ENCODE measurements at places on chromosomes 13 and 19.

GRCh38 chr19:32471095-32471494, 65.5 kb downstream of the DPY19L3 start:
- no peak for DNase-seq

- no peak for DNase-seq
These were observed 860.8 kb upstream of the SLITRK5 start for GRCh38 chr13:86810361-86810760.

DNA sequence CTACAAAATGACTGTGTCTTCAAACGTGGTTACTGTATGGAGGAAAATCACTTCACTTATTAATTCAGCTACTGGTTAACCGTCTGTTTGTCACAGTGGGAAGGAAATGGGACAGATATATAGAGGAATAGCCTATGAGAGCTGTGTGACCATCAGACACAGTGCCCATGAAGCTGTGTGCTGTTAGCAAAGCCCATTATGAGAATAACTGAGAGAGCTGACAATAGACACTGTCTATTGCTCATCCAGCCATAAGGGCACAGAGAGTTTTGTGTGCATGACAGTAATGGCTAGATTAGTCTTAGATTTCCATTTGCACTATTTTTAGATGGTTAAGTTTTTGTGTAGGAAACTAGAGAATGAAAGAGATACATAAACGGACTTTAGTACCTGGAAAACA, 64.1 kb upstream of the POSTN start:
- no peak for DNase-seq

GRCh38 chr19:50387176-50387867, 3.2 kb downstream of the POLD1 start:
- DNase-seq, result peak; percentile 26

DNA sequence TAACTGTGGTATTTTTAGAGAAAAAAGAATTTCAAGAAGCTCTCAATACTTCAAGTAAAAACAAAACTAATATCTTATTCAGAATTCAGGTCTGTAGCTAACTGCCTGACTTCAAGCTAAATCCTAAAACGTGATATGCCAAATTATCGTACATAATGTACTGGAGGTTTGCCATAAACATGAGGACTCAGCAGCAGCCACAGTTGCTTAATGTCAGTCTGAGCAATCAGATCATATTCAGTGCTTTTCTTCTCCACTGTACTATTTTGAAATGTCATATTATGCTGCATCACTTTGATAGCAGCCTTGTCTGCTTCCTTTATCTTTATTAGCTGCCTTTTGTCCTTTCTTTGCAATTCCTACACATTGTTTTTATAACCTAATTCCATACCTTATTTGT, 265.1 kb upstream of the EDNRB start:
- no peak for DNase-seq

DNA sequence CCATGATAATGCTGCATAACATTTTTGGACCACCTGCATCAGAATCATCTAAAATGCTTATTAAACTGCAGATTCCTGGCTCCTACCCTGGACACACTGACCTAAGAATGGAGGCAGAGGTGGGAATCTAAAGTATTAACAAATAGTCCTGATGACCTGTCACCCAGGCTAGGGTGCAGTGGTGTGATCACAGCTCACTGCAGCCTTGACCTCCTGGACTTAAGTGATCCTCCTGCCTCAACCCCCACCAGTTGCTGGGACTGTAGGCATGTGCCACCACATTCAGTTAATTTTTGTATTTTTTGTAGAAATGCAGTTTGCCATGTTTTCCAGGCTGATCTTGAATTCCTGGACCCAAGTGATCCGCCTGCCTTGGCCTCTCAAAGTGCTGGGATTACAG, 43.3 kb downstream of the LMO7 start:
- DNase-seq, result no peak

DNA sequence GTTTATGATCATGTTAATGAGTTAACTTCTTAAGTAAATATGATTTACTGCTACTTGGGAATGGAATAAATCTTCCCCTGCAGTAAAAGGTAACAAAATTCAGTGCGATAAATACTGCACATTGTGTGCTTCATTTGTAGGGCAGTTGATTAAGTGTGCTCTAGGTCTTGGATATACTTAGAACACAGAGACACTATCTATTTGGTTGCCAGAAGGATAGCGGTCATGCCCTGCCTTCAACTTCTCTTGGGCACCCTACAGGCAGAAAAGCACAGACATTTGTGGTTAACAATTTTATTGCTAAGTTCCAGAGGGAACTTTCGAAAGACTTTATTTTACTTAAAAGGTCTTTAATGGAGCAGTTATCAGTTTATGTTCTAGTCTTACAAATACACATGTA, 605.8 kb downstream of the PCDH9 start:
- no peak for DNase-seq

DNA sequence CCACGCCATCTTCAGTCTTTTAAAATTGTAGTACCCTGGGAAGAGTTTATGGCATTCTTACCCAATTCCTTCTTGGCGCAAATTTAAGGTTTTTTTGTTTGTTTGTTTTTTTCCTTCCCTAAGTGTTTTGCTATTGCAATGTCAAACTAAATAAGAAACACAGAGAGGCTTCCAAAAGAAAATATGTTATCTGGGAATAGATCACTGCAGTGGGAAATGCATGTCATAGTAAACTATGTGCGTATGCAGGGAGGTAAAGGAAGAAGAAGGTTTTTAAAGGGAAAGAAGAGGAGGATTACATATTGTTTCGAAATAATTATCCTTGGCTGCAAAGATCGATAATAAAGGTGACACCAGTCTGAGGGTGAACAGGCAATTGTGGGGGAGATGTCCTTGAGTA, 13.2 kb downstream of the CLEC11A start:
- DNase-seq, result no peak

GRCh38 chr19:5134691-5135090, 165.8 kb downstream of the KDM4B start:
- no peak for DNase-seq

- peak; percentile 21 for DNase-seq
These were observed 56.1 kb downstream of the DOCK9 start for GRCh38 chr13:98921786-98922185.

DNA sequence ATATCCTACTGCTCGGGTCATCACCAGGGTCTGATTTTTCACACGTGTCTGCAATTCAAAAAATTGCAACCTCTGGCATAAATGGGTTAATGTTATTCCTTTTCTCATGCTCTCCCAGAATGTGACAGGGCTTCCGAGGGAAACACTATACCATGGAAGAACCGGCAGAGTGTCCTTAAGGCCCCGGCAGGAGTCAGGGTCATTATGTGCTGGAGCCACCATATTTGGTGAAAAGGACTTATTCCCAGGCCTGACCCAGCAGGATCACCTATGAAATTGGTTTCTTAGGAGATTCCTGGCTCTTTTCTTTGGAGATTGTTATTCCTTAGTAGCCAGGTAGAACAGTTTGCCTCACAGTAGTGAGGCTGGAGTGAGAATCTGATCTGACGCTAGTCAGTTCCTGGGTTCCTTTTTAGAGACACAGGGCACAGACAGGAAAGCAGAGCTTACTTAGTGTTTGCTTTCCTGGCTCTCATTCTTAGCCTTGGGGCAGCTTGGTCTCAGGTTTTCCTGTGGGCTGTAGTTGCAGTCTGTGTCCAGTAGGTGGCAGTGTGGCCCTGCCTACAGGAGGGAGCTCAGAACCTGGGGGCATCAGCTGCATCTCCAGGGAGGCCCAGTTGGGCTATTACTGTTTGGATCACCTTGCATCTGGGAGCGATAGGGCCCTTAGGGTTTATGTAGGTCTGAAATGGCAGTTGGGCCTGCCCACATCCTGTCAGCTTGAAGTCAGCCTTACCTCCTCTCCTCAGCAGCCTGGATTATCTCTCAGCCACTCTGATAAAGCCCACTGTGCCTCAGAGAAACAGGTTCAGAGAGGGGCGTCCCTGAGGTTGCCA, 12.4 kb downstream of the SNRNP70 start:
- DNase-seq, result peak; percentile 78

DNA sequence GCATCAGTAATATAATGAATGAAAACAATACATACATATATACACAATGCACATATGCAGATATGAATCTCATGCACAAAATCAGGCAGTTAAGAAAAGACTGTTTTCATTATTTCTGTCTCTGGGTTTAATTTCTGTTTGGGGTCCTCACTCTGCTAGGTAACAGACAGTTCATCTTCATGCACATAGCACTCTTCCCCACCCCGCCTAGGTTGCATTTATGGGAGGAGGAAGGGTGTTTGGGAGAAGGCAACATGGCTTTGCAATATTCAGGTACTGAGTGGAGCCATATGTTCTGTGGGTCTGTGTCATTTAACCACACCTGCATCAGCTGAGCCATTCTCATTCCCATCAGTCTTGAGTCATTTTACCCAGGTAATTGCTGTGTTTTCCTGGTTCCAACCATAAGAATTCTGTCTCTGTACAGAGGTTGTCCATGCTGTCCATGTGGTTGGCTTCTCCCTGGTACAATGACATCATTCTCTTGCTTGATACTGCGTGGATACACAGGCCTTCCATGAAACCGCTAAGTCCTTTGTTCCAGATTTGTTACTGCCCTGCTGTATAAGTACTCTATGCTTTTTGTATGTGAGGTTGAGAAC, 45.3 kb downstream of the RFC3 start:
- no peak for DNase-seq

GRCh38 chr19:50568728-50569698, 778 bp upstream of the LRRC4B start:
- DNase-seq, result no peak

- DNase-seq, result peak; percentile 54
These were observed 19.2 kb upstream of the UQCR11 start for GRCh38 chr19:1624458-1624857.

DNA sequence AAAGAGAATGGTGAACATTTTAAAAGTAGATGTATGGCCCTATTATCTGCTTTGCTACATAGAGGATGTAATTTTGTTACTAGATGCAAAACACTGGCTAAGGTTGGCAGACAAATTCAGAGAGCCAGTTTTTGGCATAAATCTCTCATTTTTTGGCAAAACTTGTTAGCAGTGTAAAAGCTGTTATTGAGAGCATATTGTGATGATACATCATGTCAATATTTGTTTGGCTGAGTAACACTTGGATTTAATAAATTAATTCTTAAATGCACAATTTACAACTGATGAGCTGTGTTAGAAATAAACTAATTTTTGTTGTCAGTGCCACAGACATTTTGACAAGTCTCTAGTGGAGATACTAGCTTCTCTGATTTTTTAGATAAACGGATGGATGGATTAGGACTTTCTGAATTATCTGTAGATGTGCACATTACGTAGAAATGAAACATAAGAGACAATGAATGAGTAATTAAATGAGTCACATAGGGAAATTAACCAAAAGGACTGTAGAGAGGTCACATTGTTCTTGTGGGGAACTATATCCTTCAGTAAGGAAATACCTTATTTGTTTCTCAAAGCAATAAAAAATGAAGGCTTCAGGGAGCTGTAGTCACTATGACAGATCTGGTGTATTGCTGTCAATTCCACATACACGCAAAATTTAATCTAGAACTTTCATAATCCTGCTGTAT, 17.4 kb downstream of the UFM1 start:
- DNase-seq, result no peak

DNA sequence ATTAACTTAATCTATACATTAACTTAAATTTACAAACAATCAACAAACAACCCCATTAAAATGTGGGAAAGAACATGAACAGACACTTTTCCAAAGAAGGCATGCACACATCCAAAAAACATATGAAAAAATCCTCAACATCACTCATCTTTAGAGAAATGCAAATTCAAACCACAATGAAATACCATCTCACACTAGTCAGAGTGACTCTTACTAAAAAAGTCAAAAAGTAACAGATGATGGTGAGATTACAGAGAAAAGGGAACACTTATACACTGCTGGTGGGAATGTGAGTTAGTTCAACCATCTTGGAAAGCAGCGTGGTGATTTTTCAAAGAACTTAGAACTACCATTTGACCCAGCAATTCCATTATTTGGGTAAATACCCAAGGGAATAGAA, 759.2 kb upstream of the SLITRK1 start:
- DNase-seq, result no peak

- no peak for DNase-seq
These were observed 521 bp upstream of the NUP58 start for GRCh38 chr13:25300861-25301346.

DNA sequence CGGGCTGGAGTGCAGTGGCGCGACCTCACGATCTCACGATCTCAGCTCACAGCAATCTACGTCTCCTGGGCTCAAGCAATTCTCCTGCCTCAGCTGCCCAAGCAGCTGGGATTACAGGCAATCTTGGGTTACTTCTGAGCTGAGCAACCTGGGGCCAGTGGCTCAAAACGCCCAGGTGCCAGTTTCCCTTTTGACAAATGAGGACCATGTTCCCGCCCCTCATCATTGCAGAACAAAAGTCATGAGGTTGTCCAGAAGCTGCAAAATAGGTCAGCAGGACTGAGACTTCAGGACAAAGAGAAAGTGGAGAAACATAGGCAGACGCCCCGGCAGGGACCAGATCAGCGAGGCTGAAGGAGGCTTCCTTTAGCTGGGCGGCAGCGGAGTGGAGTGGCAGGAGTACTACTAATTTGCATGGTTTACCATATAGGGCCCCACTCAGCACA, 3.3 kb upstream of the ADGRE5 start:
- DNase-seq, result no peak

GRCh38 chr19:38849860-38850435, at the start of gene HNRNPL:
Gene HNRNPL (minus strand): TSS chr19:38849986. CDS start chr19:38849966, 20 bp downstream.
- peak; percentile 100 for DNase-seq

DNA sequence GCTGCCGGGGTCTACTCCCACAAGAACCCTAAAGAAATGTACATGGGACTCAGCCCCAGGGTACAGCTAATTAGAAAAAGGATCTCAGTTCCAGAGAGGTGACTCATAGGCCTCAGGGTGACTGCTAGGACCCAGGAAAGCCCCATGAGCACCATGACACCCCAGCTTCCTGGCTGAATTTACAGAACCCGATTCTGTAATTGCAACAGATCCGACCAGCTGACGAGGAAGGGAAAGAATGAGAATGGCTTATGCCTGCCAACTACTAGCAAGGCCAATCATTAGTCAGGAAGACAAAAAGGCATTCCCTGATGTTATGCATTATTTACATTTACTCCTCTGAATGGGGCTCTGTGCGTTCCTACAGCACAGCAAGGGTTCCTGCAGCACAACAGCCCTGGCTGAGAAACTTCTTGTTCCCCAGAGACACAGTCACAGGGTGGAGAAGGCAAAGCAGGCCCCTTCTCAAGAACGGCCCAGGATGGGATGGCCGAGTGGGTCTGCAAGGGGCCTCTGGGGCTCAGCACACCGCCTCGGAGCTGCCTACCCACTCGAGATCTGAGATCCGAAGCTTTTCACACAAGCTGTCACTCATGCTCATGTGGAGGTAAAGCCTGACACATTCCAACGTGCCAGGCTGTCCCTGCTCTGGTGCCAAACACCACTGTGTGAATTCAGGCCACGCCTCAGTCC, 27.2 kb downstream of the PBX4 start:
- DNase-seq, result no peak

- no peak for DNase-seq
These were observed 238.0 kb upstream of the SOX21 start for GRCh38 chr13:94950303-94950702.

GRCh38 chr13:51167393-51168191, 54.6 kb upstream of the FAM124A start:
- no peak for DNase-seq

DNA sequence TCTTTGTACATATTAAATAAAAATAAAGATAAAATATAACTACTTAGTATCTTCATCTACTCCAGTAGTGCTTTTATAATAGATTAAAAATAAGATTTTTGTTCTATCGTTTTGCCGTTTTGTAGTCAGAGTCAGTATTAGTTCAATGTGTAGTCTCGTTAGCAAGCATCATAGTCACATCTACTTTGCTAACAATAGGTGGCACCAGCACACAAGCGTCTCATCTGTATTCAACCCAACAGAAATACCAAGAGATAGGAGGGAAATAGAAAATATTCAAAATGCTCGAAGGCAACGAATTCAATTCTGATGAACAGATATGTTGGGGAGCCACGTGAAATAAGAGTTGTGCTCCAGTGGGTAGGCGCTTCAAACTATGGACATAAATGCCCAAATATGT, 21.4 kb upstream of the MICU2 start:
- no peak for DNase-seq

Data from posterior cingulate gyrus (tissue), 11 donors.